ENCODE measurements at places on chromosomes 4 and X.

GRCh38 chrX:38817004-38817703 is 15.9 kb downstream of the MID1IP1 start:
- no peak for DNase-seq

DNA sequence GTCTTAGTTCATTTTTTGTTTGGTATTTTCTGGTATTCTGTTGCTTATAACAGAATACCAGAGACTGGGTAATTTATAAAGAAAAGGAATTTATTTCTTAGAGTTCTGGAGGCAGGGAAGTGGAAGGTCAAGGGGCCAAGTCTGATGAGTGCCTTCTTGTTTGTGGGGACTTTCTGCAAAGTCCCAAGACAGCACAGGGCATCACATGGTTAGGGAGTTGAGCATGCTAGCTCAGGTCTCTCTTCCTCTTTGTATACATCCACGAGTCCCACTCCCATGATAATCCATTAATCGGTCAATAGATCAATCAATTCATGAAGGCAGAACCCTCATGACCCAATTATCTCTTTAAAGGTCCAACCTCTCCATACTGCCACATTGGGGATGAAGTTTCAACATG is 31.1 kb downstream of the IL13RA1 start:
- DNase-seq, result no peak

GRCh38 chr4:40099010-40099409 is 42.4 kb downstream of the N4BP2 start:
- DNase-seq, result no peak

GRCh38 chr4:151415978-151416377 is 7.0 kb downstream of the FHIP1A start:
- DNase-seq, result no peak

DNA sequence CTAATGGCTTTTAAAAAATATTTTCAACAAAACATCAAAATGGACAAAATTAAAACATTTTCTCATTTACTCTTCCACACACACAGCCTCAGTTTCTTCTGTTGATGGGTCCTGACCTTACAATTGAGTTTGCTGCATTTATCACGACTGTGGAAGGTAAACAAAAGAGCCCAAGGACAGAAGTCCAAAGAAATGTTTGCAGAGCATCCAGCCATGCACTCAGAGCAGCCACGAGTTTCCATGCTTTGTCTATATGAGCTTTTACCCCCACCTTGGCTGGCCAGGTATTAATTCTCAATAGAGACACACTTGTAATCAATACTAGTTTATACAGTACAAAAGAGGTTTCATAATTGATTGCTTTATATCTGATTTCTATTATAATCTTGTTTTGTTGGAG is 85.0 kb upstream of the WDFY3 start:
- no peak for DNase-seq

- DNase-seq, result no peak
Measured at GRCh38 chrX:24260842-24261550, 52.9 kb downstream of the SUPT20HL2 start.

DNA sequence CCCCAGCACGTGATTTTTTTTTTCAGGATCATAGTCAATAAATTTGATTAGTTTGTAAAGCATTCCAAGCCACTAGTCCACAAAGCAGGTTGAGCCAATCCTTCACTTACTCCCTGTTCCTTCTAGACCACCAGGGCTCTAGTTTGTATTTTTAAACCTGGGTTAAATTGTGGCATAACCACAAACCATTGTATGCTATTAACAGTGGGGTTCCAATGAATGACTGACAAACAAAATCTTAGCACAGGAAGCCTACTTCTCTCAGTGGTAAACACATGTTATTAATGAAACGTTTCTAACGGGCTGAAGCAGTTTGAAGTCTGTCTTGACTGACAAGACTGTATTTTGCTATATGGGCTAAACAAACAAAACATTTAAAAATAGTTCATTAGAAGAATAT is 48.6 kb upstream of the GYPA start:
- DNase-seq, result no peak

DNA sequence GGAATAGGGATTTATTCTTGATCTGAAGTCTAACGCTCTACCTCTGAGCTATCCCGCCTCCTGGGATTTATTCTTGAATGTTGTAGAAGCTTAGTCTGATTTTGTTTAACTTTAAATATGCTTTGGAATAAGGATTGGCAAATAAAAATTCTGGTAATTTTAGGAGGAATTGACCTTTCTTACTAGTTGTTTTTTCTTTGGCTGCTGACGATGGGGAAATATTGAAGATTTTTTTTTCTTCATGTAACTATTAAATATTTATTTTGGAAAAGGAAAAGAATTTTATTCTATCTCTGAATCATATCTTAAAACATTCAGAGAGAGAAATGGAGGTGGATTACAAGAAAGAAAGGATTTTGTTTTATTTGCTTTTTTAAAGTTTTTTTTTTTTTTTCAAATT is 122.9 kb downstream of the PDLIM5 start:
- no peak for DNase-seq

DNA sequence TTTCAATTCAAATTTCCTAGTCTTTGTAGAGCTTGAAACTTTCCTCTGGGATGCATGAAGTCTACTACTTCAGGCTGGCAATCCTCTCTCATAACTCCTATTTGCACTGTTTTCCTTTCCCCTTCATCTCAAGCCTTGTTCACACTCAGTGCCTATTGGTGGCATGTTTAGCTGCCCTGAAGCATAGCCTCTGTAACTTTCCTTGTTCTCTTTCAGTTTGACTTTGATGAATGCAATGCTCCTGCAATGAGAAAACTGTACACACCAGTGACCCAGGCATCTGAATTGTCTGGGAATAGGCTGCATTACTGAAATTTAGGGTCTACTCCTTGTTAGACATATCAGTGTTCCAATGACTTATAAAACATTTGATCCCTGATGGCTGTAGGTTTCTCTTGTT is 81.7 kb downstream of the ANK2 start:
- no peak for DNase-seq

DNA sequence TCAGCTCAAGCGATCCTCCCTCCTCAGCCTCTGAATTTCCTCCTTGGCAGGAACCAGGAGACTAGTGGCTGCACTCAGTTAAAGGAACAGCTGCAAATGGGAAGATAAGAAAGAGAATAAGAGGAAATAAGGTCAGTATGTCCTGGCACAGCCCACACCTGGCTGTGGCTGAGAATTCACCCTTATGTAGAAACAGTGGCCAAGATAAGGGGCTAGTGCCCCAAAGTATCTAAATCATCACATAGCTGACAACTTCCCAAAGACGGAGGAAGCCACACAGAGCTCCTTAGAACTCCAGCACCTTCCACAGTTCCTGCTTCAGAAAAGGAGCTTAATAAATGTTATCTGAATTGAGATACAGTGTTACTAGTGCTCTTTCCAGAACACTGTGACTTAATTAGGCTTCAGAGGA is 2.3 kb upstream of the CHIC2 start:
- no peak for DNase-seq

DNA sequence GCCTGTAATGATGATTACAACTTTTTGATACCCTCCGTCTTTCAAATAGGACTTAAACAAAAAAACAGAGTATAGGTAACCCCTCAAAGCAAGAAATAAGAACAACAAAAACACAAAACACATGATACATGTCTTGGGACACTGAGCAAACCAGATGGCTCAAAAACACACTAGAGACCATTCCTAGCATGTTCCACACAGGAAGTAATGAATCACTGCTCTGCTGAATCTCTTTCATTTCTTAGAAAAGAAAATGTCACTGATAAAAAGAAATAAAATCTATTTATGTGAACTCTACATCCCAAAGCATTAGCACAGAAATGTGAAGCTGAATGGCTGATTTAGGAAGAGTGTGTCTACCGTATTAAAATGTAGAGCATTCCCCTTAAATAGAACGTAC is 134.5 kb upstream of the IL15 start:
- DNase-seq, result no peak

- no peak for DNase-seq
Measured at GRCh38 chr4:67397931-67398330, 147.4 kb downstream of the CENPC start.

DNA sequence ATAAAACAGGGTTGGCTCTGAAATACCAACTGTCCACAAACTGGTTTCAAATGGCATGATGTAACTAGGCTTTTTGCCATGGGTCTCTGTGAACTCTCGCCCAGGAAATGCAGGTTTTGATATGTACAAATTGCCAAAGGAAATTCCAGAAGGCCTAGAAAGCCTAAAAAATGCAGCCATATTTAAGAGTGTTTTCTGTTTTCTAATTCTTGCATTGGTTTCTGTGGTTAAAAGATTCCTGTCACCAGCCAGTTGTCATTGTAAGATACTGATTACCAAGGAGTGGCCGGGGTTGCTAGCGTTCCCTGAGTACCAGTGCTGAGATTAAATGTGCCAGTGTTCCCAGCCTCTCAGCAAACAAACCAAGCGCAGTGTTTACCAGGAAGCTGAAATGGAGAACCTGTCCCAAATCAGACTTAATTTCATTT is 53.9 kb upstream of the SORBS2 start:
- no peak for DNase-seq

DNA sequence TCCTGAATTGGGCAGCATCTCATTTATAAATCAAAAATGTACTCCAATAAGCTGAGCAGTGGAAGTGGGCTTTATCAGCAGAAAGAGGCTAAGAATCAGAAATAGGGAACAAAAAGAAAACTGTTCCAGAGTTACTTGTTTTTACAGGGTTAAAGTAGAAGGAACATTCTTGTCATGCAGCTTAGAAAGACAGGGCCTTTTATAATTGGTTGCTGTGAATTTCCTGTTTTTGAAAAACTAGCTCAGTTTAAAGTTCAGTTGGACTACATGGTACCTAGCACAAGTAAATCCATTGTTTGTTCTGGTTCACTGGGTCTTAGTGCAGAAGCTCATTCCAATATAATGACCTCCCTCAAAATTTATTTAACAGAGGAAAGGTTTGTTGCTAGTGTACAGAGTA is 200.8 kb downstream of the GRIA2 start:
- no peak for DNase-seq

- DNase-seq, result no peak
Measured at GRCh38 chrX:21738210-21738949, 19.5 kb downstream of the SMPX start.

DNA sequence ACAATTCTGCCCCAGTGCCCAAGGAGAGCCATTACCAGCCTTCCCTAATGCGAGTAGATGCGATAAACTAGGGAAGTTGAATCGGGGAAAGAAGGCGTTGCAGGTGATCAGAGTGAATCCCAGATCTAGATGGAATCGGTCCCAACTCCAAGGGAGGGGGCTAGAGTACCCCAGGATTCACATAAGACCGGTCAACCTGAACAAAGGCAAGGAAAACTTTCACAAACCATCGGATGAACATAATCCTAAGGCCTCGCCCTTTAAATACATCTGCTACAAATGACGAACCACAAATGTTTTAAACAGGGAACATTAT is 11.2 kb upstream of the ZCCHC13 start:
- no peak for DNase-seq

DNA sequence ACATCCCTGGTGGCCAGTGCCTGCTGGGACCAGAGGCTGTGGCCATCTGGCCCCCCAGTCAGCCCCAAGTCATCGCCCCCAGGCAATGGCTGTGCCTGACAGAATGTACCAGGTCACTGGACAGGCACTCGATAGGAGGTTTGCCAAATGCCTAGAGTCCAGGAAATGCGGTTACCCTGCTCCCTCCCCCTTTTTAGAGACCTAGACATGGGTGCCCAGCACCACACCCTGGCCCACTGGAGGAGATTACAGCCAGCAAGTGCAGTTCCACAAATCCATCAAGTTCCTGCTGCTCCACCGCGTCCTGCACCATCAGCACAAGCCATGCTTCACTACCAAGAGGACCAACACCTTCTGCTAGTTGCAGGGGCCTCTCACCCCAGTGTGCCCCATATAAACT is 16.2 kb upstream of the ZFX start:
- DNase-seq, result no peak

GRCh38 chrX:41526271-41526670 is 79.1 kb downstream of the NYX start:
- no peak for DNase-seq

DNA sequence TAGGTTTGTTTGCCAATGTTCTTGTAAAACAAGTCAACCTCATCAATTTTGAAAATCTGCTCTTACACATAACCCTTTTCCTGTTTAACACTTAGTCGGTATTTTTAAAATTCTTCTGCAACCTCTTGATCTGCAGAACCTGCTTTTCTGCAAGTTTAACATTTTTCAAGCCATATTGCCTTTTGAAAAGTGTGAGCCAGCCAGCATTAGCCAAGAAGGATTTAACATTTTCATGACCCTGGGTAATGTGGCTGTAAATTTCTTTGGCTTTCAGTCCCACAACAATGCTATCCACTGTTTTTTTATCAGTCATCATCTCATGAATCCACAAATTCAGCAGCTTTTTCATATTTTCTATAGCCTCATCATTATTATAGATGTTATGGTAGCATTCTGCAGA is 956.5 kb downstream of the FAT4 start:
- DNase-seq, result no peak

DNA sequence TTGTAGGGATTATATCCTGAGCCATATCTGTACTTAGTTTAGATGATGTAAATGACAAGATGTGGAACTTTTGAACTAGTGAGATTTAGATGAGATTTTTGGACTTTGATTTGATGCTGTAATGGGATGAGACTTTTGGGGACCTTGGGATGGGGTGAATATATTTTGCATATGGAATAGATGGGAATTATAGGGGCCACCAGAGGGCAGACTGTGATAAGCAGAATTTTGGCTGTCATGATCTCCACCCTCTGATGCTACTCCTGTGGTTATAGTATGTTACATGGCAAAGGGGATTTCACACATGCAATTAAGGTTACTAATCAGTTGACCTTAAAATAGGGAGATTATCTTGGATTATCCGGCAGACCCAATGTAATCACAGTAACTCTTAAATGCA is 214.0 kb upstream of the NHS start:
- no peak for DNase-seq

GRCh38 chr4:108313546-108314339 is 145.0 kb upstream of the LEF1 start:
- DNase-seq, result no peak

DNA sequence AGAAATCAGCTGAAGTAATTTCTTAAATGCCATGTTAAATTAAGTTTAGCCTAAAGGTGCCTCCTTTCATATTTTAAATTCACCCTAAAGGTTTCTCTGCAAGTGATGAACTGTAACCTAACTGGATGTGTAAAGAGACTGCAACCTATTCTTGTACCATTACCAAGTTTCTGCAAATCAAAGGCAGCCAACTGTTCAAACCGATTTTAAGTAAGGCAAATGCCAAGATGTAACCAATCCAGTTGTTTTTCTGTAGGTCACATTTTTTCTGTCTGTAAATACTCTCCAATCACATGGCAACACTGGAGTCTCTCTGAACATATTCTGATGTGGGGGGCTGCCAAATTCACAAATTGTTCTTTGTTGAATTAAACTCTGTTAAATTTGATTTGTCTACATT is 42.4 kb upstream of the FGF2 start:
- no peak for DNase-seq

GRCh38 chr4:23932901-23933308 is 43.1 kb upstream of the PPARGC1A start:
- DNase-seq, result no peak

DNA sequence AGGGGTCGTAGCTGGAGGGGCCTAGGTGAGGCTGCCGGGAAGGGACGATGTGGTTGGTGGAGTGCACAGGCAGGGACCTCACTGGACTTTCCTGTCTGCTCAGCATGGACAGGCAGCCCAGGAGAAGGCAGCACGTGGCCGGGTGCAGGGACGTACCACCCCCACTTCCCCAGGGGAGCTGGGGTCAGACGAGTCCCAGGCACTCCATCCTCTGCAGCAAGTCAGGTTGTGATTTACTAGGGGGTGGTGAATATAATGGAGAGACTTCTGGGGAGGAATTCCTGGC is 1.5 kb upstream of the CTBP1 start:
- no peak for DNase-seq
